ENCODE measurements at places on chromosomes 6 and 20. TPM values are rescaled to one million over a fixed set of nuclear protein-coding genes. Genes with fewer than 3 reads are reported as not detected.

Gene SLC24A3
- not detected for total RNA-seq

Gene ULBP3
- 28.4 TPM for total RNA-seq

Gene FAM120B
- total RNA-seq = 21.0 TPM

Gene HLA-DQA2
- not detected for total RNA-seq

Gene FILIP1
- 0.29 TPM for total RNA-seq

Gene KCNK5
- not detected for total RNA-seq

Gene CFAP61
- total RNA-seq = 0.17 TPM

Gene FOXF2
- total RNA-seq = 55.7 TPM

Gene OXT
- not detected for total RNA-seq
